Astrocyte (in vitro differentiated cells and primary cell): ENCODE measurements at places on chromosomes 16 and 17.

DNA sequence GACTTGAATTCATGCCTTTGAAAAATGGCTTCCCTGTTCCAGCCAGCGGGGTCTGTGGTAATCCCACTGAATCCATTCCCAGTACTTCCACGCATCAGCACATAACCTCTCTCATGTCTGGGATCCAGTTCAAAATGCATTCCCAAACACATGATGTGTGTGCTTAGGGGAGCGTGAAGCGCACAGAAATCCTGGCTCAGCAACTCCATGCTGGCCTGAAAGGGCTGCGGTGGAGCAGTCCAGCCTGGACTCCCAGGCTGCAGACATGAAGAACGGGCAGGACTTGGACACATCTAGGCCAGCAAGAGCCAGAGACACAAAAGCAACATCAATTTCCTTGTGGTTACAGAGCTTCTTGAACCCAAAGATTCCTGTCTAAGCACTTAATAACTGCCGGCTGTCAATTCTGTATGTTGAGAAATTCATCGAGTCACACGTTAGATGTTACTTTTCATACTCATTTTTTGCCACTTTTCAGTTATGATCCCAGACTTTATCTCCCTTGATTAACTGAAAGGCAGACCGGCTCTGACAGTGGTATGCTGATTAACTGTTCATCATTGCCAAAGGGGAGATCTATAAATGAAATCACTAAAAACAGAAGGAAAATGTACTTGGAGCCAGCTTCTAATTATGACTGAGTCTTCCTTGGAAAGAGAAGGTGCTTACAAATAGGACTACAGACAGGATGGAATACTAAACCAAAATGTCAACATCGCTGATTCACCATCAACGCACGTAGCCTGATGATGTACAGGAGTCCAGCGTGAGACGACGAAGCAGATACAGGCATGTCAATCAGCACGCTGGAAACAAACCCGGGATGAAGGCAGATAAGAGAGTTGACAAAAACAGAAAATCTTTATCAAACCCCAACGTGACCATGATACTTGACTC is 23.0 kb downstream of the NSMCE1 start:
- peaks cover 48% of the 10 kb centered on the region for H3K4me1 ChIP-seq
- no peaks in the 10 kb centered on the region for H3K36me3 ChIP-seq
- DNase-seq: peak; percentile 97
- H3K27ac ChIP-seq: peak overlapping the region; percentile 79

GRCh38 chr17:83144421-83145357 is 65.3 kb downstream of the METRNL start:
- H3K4me1 ChIP-seq: no peaks in the 10 kb centered on the region
- H3K27ac ChIP-seq: no peak overlapping the region
- peaks cover 13% of the 10 kb centered on the region for H3K27me3 ChIP-seq
- DNase-seq: no peak
- H3K4me3 ChIP-seq: no peak overlapping the region

- no peaks in the 10 kb centered on the region for H3K36me3 ChIP-seq
- no peaks in the 10 kb centered on the region for H3K4me1 ChIP-seq
Observed at GRCh38 chr16:22969567-22969966, 155.6 kb downstream of the HS3ST2 start.

- H3K27ac ChIP-seq: no peak overlapping the region
- peaks cover 36% of the 10 kb centered on the region for H3K4me1 ChIP-seq
- no peak overlapping the region for H3K4me3 ChIP-seq
- H3K36me3 ChIP-seq: no peaks in the 10 kb centered on the region
- H3K27me3 ChIP-seq: peaks cover 34% of the 10 kb centered on the region
- DNase-seq: no peak
Observed at GRCh38 chr17:60138769-60139437, 10.9 kb upstream of the CA4 start.

GRCh38 chr17:67546578-67547527 is 169.8 kb downstream of the PITPNC1 start:
- no peaks in the 10 kb centered on the region for H3K27me3 ChIP-seq
- no peaks in the 10 kb centered on the region for H3K36me3 ChIP-seq
- peak; percentile 33 for DNase-seq

- H3K27ac ChIP-seq: no peak overlapping the region
- H3K36me3 ChIP-seq: no peaks in the 10 kb centered on the region
- DNase-seq: no peak
- H3K4me1 ChIP-seq: peaks cover 23% of the 10 kb centered on the region
- no peaks in the 10 kb centered on the region for H3K27me3 ChIP-seq
Observed at GRCh38 chr17:73064084-73064938, 28.2 kb downstream of the SLC39A11 start.

GRCh38 chr16:77816293-77816692 is 27.9 kb downstream of the VAT1L start:
- peak; percentile 62 for DNase-seq
- H3K4me1 ChIP-seq: peaks cover 6% of the 10 kb centered on the region
- H3K36me3 ChIP-seq: peaks cover 8% of the 10 kb centered on the region

DNA sequence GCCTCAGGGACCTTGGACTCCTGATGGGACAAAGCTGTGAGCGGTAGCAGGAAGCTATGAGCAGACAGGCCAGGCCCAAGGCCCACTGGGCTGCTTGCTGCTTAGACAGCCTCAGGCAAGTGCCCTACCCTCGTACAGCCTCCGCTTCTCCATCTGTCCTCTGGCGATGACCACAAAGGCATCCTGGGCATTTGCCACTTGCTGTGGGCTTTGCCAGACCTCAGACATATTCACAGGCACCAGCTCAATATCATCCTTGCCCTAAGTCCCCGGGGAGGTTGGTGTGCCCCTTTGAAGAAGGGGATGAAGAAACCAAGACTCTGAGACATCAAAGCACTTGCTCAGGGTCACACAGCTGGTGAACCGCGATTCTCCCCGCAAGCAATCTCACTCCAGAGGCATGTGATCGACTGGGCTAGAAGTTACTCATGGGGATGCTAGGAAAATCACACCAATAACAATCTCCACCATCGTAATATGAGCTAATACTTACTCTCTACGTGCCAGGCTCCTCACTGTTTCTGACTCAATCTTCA is 21.7 kb downstream of the PPL start:
- H3K27me3 ChIP-seq: no peaks in the 10 kb centered on the region
- peaks cover 20% of the 10 kb centered on the region for H3K4me1 ChIP-seq
- no peaks in the 10 kb centered on the region for H3K36me3 ChIP-seq
- no peak overlapping the region for H3K4me3 ChIP-seq
- peak overlapping the region; percentile 78 for H3K27ac ChIP-seq
- peak; percentile 94 for DNase-seq

- H3K36me3 ChIP-seq: no peaks in the 10 kb centered on the region
- peak overlapping the region; percentile 39 for H3K4me3 ChIP-seq
- peak overlapping the region; percentile 85 for H3K27ac ChIP-seq
- no peaks in the 10 kb centered on the region for H3K27me3 ChIP-seq
Observed at GRCh38 chr16:29029168-29029994, 44.5 kb downstream of the LAT start.

DNA sequence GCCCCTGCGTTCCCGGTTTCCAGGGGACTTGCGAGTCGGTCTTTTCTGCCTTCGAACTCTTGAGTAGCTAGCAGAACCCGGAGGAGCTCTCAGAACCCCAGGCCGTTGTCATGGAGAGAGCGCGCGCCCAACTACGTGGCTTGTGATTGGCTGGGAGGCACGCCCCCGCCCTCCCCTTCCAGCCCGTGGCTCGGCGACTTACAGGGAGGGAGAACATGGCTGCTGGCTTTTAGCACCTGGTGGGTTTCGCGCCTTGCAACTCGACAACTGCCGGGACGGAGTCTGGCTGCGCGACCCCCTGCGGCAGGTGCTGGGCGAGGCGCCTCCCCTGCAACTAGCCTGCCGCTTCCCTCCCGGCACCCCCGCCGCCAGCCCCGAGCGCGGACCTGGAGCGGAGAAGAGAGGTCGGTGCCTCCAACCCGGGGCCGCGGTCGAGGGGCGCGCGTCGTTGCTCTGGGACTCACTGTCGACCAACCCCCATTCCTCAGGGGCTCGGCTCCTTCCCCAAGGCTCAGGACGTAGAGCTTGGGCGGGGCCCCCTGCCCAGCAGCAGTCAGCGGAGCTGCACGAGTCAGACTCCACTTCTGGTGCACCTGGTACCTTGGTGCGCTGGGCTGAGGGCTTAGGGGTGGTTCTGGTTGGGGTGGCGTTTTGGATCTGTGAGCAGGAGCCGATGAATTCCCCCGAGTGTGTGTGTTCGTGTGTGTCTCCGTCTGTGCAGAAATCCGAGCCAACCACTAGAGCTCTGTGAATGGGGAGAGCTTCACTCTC is 9.0 kb upstream of the ZFP90 start:
- peak; percentile 68 for DNase-seq
- no peaks in the 10 kb centered on the region for H3K36me3 ChIP-seq
- peaks cover 3% of the 10 kb centered on the region for H3K4me1 ChIP-seq
- no peaks in the 10 kb centered on the region for H3K27me3 ChIP-seq
- H3K27ac ChIP-seq: no peak overlapping the region

- H3K27me3 ChIP-seq: peaks cover 3% of the 10 kb centered on the region
- no peak overlapping the region for H3K27ac ChIP-seq
- H3K4me3 ChIP-seq: no peak overlapping the region
- no peak for DNase-seq
- no peaks in the 10 kb centered on the region for H3K36me3 ChIP-seq
- H3K4me1 ChIP-seq: peaks cover 19% of the 10 kb centered on the region
Observed at GRCh38 chr17:43548689-43549379, 2.7 kb upstream of the ETV4 start.

DNA sequence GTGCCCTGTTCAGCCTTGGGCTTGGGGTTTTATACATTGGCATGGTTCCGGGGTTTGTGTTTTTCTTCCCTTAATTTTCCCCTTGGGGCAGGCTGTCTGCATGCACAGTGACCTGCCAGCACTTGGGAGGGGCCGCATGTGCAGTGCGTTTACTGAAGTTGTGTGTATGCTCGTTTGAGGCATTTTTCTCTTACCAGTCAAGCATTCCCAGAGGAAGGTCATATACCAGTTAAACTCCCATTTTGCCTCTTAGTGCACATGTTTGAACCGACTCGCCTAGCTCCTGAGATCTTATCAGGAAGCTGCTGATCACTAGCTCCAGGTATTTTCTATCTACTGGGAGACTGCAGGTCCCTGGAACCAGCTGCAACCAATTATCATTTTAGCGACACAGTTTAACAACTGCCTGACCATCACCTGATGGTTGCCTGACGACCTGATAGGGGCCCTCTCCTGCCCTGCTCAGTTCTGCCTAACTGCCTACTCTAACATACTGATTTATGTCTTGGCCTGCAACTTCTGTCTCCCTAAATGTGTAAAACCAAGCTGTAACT is 51.4 kb downstream of the MFSD11 start:
- peaks cover 3% of the 10 kb centered on the region for H3K4me1 ChIP-seq
- no peaks in the 10 kb centered on the region for H3K36me3 ChIP-seq
- H3K27me3 ChIP-seq: no peaks in the 10 kb centered on the region
- H3K4me3 ChIP-seq: no peak overlapping the region
- DNase-seq: no peak

DNA sequence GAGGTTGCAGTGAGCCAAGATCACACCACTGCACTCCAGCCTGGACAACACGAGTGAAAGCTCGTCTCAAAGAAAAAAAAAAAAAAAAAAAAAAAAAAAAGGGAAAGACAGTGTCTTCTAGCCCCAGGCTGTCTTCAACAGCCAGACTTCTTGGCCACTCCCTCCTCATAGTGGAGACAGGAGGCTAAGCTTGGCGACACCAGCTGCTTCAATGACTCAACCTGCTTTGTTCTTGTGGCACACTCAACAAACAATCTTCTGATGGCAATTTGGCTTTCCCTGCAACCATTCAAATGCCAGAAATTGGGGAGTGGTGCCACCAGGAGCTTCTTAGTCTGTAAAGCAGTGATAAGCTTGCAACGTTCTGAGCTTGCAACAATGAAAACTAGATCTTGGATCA is 290.4 kb upstream of the DYNLRB2 start:
- no peak overlapping the region for H3K4me3 ChIP-seq
- no peak overlapping the region for H3K27ac ChIP-seq
- H3K27me3 ChIP-seq: no peaks in the 10 kb centered on the region
- H3K36me3 ChIP-seq: no peaks in the 10 kb centered on the region

- no peak overlapping the region for H3K4me3 ChIP-seq
- H3K27ac ChIP-seq: no peak overlapping the region
- H3K4me1 ChIP-seq: no peaks in the 10 kb centered on the region
- H3K27me3 ChIP-seq: no peaks in the 10 kb centered on the region
- no peaks in the 10 kb centered on the region for H3K36me3 ChIP-seq
Observed at GRCh38 chr17:73595479-73595878, 48.8 kb downstream of the SDK2 start.

DNA sequence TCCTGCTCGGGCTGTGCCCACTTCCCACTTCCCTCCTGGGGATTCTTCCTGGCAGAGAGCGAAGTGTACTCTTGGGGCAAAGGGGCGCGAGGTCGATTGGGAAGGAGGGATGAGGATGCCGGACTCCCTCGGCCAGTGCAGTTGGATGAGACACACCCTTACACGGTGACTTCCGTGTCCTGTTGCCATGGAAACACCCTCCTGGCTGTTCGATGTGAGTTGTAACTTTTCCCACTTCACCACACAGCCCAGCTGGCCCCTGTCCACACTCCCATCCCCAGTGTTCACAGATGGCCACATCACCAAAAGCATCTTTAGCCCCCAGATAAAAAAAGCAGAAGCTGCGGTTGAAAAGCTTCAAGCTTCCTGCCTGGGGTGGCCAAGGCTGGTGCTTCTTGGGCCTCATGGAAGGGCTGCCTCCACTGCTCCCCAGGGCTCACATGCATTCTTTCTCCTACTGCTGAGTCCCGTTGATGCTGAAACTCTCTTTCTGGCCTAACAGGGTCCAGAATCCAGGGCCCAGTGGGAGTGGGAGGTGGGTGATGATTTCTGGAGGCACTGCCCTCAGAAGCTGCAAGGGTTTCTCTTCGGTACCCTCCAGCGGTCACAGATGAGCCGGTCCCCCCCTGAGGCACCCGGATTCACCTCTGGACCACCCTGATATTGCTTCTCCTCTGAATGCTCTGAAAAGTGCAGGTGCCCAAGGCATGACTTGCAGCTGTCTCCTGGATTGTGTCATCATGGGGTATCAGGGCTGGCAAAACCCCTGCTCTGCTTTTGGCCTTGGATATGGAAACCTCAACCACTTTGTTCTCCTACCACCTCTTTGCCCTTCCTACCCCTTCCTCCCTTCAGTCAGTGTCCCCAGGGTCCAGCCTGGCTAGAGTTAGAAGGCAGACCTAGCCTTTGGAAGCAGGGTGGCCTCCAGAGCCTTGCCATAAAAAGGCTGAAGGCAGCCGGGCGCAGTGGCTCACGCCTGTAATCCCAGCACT is 2.2 kb upstream of the TRAF4 start:
- no peak overlapping the region for H3K27ac ChIP-seq
- peaks cover 25% of the 10 kb centered on the region for H3K4me1 ChIP-seq
- no peak overlapping the region for H3K4me3 ChIP-seq
- no peak for DNase-seq

GRCh38 chr16:3049921-3050481 is 3.6 kb downstream of the MMP25 start:
- H3K4me3 ChIP-seq: no peak overlapping the region
- DNase-seq: no peak
